ENCODE measurements at places on chromosomes 6 and 20.
A peak's percentile ranks its signal among the peaks of the same experiment; 100 is the strongest.

GRCh38 chr20:49281059-49281912 is 3.4 kb upstream of the ZNFX1 start:
- no peak for DNase-seq

GRCh38 chr6:139636391-139636790 is 261.9 kb upstream of the CITED2 start:
- DNase-seq = no peak

DNA sequence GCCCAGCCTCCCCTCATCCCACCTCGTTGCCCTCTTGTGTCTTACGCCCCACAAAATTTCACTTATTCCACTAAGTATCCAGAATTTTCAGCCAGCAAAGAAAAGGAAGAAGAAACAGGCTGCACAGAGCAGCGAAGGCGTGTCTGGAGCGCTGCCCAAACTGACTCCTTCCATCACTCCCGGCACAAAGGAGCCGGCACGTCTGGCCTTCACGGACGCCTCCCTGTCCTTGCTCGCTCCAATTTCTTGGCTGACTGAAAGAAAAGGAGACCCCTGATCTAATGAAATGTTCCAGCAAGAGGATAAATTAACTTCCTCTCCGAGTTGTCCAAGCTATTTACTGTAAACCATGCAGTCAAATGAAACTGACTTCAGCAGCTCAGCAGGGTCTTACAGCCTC is 152.3 kb upstream of the CDH4 start:
- DNase-seq = no peak

GRCh38 chr20:53001498-53002301 is 29.5 kb downstream of the TSHZ2 start:
- no peak for DNase-seq

- no peak for DNase-seq
These were observed 444.7 kb upstream of the MAP3K7 start for GRCh38 chr6:91031581-91031980.

DNA sequence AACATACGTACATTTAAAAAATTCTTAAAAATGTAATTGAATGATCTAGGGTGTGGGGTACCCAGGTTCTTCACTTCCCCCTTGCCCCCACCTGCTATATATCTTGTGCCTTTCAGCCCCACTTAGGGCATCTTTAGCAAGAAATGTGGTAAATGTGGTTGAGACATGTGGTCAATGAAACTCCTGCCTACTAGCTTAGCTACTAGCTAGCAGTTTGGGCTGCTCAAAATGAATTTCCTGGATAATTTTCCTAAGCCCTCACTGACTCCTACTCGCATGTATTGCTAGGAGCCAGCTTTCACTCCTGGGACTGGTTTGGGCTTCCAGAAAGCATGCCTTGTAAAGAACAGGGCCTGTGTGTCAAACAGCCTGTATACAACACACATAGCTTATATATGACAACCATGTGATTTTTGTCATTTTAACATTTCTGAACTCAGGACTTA is 257.3 kb downstream of the ATXN1 start:
- DNase-seq = no peak

GRCh38 chr20:9928281-9928737 is 89.4 kb upstream of the PAK5 start:
- DNase-seq = no peak

DNA sequence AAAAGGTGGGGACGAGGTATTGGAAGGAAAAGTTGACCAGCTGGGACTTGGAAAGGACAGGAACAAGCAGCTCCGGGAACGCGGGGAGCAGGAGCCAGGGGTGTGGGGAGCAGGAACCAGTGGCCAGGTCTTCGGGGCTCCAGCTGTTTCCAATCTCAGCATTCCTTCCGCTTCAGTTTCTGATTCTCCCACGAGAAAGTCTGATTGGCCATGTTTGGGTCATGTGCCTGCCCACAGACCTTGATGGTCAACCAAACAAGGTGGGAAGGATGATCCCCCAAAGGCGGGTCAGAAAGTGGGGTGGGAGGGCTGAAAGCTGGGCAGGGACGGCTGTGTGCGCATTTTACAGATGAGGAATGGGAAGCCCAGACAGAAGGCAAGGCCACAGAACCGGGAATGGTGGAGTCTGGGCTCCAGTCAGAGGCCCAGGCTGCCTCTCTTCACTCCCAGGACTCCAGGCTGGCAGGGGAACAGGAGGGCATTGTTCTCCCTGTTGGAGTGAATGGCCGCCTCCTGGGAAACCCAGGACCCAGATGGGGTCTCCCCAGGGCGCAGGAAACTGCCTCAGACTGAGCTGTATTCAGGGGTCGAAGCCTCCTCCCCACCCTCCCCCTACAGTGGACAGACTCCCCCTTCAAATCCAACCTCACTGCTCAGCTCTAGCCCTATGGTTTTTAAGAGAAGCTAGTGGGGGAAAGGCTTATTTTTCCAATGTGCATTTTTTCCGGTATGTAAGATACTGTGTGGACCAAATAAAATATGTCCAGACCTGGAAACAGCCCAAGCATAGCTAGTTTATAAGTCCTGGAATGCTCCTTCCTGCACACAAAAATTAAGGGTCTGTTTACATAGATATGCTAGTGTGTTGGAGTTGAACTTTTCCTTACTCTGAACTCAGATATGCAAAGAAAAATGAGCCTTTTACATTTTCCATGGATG is 12.2 kb upstream of the PTGIS start:
- no peak for DNase-seq

GRCh38 chr20:36461600-36462439 is 79.5 kb upstream of the MYL9 start:
- DNase-seq = peak; percentile 16

GRCh38 chr6:78308025-78308424 is 559.3 kb upstream of the IRAK1BP1 start:
- no peak for DNase-seq

DNA sequence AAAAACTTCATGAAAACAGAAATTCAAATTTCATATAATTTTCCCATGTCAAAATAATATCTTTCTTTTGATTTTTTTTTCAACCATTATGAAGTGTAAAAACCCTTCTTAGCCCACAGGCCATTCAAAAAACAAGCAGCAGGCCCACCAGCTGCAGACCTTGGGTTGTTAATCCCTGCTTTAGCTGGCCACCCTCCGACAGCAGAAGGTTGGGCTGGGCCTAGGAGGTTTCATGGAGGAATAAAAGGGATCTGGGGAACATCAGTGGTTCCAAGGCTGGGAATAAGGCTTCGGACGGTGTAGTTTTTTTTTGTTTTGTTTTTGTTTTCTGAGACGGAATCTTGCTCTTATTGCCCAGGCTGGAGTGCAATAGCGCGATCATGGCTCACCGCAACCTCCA is 3.6 kb upstream of the HSP90AB1 start:
- no peak for DNase-seq

DNA sequence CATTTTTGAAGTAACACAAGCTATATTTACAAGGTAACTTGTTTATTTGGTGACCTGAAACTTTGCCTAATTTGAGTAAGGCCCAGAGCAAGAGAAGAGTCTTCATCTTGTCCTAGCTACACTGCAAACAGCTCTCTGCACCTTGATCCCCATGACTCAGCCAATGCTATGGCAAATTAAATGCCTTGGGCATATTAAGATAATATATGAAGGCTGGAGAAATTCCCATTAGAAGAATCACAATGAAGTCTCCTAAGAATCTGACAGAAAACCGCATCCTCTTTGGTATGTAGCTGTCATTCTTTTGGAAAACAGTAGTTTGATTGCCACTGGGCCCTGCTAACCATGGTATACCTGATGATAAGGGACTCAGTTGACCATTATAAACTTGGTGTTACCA is 204.5 kb downstream of the UBE3D start:
- DNase-seq = no peak

DNA sequence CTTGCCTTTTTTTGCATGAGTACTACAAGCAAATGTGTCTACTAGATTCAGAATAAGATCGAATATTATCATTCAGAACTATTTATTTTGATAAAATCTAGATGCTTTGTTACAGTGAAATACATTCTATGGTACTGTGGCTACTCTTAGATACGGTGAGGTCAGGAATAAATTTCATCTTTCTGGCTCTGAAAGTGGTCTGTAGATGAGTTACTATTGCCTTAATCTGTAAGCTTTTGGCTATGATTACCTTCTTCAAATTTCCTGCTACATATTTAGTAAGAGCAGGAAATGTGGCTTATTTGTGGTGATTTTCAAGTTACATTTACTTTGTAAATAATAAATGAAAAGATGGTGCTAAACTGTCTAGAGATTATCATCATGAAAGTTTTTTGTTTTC is 50.0 kb downstream of the SCAF8 start:
- DNase-seq = no peak

DNA sequence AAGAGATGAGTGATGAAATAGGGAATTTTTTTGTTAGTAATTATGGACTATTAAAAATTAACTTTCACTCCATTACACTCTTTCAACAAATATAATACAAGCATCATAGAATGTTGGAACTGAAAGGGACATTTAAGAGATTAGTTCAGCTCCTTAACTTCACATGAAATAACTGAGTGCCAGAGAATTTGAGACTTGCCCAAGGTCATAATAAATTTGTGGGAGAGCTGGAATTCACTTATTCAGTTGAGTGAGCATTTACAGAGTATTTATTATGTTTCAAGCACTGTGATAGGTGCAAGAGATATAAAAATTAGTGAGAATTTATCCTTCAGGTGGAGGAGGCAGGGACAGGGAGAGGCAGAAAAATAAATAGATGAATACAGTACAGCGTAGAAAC is 154.6 kb downstream of the KCNQ5 start:
- DNase-seq = no peak

DNA sequence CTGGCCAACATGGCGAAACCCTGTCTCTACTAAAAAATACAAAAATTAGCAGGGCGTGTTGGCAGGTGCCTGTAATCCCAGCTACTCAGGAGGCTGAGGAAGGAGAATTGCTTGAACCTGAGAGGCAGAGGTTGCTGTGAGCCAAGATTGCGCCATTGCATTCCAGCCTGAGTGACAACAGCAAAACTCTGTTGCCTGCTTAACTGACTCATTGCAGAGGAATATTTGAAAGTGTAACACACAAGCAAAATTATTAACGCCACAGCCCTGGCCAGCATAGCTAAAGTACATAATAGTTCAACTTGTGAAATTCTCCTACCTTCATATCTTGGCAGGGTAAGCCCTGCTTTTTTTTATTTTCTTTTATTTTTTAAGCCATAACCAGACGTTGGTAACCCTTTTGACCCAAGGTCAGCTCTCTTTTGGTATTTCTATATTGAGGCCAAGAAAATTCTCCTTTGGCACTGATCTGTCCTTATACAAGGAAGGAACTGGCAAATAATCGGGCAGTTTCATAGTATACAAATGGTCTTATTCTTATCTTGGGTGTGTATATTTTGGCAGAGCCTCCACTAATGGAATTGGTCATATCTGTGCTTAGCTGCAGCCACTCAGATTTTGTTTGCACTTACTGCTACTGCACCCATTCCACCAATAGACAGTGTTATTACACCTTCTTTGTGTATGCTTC is 4.0 kb upstream of the ADGRF5 start:
- no peak for DNase-seq

DNA sequence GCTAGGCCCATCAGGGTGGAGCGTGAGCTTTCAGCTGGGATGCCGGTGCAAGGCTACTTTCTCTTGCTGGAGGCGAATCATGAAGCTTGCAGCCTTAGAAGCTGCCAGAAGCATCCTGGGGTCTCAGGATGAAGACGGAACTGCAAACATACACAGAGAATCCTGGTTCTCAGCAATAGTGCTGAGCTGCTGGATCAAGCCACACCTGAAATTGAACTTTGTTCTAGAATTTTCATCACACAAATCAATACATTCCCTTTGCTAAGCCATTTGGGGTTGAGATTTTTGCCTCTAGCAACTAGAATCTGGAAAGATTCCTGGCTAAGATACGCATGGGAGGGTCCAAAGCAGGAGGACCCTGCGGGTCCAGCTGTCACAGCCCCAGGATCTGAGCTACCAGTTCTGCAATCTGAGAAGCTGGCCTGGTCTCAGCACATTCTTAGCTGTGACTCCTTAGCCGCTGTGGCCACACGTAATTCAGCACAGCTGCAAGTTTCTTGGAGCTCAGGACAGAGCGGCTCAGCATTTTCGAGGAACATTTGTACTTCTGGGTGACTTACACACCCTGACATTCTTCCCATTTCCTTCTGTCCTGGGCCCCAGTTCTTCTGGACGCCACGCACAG is 6.6 kb upstream of the ARFGAP1 start:
- DNase-seq = no peak

DNA sequence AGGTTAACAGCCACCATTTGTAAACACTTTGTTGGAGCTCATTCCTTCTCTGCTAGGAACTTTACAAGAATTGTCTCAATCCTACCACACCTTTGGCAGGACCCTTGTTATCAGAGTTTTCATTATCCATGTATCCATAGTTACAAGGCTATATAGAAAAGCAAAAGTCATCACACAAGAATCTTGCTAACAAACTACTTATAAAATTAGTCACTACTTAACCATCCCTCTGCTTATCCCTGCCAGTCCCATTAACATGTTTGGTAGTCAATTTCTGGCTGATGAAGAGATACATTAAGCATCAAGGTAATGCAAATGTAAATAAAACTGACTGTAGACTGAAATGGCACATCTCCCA is 10.4 kb downstream of the ZSWIM3 start:
- DNase-seq = no peak

DNA sequence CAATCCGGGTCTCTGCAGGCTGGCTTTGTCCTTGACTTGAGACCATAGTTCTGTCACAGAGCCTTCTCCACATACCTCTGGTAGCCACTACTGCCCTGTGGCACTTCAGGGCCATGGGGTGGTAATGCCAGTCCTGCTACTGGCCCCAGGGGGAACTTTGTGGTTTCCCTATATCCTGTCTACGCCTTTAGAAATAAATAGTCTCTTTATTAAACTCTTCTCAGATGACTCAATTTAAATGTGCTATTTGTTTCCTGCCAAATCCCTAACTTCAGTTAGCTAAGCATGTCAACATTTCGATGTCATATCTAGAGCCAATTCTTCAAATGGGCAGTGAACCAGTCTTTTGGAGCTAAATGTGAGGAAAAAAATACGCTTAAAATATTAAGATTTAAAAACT is 60.1 kb downstream of the SEL1L2 start:
- no peak for DNase-seq

DNA sequence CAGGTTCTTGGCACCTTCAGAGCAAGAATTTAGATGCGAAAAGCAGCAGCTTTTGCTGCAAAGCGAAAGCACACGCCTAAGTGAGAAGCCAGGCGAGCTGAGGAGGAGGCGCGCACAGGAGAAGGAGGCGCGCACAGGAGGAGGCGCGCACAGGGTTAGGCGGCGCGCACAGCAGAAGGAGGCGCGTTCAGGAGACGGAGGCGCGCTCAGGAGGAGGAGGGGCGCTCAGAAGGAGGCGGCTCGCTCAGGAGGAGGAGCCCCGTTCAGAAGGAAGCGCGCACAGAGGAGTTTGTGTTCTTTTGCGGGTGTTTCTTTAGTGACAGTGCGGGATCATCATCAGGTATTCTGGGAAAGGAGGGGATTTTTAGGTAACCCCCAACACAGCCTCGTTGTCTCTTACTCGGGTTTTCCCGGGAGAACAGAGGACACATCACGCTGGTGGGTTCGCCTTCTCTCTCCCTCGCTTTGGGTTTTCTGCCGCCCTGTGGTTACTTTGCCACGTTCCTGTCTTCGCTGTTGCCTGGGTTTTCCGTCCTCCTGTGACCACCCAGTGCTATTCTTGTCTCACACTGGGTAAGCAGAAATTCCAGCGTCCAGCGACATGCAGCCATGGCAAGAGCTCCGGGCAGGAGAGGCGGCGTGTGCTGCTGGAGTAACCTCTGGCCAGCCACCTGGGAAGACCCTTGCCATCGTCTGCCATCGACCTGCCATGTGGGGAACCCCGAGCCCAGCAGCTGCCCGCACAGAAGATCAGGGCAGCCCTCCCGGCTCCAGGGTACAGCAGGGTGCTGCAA is 47.0 kb downstream of the WDR27 start:
- peak; percentile 67 for DNase-seq

- DNase-seq = no peak
These were observed 199.3 kb downstream of the LRFN2 start for GRCh38 chr6:40387871-40388264.

GRCh38 chr20:22887796-22888195 is 147.3 kb upstream of the SSTR4 start:
- no peak for DNase-seq
